ENCODE measurements at places on chromosomes 2 and 18.

DNA sequence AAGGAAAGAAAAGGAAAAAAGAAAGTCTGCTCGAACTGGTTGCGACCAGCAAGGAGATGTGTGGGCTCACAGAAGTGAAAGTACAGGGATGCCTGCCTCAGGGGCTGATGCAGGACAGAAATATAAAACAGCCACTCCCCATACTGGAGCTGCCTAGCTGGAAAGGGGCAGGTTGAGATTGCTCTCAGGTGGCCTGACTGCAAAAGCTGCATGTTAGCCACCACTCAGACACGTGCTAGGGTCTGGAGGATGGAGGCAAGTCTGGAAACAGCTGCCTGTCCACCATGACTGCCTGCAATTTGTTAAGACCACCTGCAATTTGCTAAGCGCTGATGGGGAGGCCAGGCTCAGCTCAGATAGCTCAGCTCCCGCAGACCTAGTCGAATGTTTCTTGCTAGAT lies 17.9 kb downstream of the B3GNT7 start:
- no peak for DNase-seq

DNA sequence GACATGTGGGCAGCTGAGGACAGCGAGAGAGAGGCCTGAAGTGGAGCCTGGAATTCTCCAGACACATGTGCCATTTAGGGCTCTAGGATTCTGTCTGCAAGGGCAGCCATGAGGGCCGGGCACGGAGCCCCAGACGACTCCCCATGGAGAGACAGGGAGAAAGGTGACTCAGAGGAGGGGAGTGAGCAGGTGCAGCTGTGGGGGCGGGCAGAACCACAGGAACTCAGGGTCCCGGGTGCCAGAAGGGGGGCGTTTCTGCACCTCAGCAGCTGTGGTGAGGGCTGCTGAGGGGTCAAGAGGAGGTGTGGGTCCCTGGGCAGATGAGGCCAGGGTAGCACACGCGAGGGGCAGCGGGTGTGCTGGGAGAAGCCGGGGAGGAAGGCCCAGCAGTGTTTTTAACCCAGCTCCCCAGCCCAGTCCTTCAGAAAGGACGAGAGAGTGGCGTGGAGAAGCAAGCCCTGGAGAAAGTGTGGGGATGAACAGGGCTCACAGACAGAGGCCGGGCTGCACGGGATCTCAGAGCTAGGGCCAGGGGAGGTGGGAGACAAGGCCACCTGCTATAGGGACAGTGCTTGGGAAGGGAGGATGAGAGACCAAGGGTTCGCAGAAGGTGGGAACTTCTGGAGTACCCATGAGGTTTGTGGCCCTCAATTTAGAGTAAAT lies 7.6 kb downstream of the GPR17 start:
- no peak for DNase-seq

DNA sequence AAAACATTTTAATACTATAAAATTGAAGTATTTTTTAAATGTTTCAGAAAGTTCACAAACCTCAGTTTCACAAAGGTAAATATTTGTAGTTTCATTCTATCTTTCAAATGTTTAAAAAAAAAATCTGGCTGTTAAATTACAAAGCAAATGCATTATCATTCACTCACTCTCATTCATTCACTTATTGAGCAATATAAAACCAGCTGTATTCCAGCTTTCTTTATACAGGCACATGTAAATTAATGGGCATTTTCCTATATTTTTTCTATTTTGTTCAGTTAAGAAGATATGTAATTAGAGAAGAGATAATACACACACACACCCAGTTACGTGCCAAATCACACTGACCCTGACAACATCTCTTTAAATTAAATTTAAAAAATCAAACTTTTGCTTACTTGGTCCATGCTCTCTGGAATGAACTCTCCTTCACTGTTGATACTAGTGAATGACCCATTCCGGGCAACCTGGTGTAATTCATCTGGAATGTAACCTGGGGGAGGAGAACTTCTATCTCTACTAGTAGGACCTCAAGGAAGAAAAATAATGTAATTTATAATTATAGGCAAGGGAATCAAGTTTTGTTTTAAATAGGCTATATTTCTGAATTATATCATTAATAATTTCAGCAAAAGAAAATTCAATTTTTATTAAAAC lies 32.5 kb upstream of the ERCC3 start:
- no peak for DNase-seq

- DNase-seq, result no peak
Measured at GRCh38 chr18:25283781-25284180, 68.2 kb downstream of the ZNF521 start.

DNA sequence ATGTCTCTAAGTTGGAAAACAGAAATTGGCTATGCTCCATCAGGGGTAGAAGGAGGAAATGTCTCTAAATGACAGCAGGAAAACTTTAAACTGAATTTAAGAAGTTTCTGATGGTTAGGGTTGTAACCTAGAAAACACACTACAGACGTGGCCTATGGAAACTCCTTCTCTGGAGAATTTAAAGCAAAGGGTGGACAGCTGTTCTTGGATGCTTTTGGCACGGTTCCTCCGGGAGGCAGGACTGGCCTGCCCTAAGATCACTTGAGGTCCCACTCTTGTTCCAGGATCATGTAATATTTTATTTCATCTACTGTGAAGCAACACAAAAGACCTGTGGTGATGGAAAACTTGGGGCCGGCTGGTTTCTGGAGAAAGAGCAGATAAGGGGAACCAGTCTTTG lies 77.0 kb downstream of the NRP2 start:
- DNase-seq, result no peak

- no peak for DNase-seq
Measured at GRCh38 chr2:234853729-234854128, 98.1 kb upstream of the SH3BP4 start.

- DNase-seq, result no peak
Measured at GRCh38 chr18:7164323-7165004, 46.9 kb upstream of the LAMA1 start.

DNA sequence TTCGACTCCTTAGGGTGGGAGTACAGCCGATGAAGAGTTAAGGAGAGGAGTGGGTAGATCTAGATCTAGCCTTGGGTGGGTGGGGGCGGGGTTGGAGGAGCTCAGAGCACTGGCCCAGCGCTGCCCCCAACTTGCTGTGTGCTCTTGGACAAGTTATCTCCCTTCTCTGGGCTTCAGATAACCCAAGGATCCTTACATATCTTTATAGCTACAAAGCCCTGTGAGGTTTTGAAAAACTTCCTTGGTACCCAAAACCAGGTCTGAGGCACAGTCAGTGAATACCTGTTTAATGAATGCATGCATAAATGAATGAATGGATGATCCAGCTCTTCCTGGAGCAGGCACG lies 1.3 kb upstream of the ODC1 start:
- no peak for DNase-seq

- no peak for DNase-seq
Measured at GRCh38 chr2:173235947-173236803, 118.5 kb upstream of the CDCA7 start.

DNA sequence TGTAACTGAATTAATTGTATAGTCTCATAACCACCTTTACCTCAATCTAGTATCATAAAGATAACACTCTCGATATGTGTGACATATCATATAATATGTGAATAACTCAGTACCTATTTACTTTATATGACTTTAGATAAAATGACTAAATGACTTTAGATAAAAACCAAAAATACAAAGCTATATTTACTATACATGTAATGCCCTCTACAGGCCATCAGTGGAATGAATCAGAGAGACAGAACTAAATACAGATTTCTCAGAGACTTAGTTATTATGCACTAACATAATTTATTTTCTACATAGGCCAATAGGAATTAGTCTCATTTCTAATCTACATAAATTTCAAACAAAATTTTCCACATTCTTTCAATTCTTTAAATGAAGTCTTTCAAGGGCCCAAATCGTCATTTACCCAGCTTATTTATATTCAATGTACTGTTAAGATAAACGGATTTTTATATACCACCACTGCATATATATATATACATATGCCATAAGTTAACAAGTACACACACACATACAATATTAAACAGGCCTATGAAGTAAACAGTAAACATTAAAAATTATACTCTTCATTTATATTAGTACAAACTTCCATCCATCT lies 219.9 kb downstream of the EXOC6B start:
- no peak for DNase-seq

DNA sequence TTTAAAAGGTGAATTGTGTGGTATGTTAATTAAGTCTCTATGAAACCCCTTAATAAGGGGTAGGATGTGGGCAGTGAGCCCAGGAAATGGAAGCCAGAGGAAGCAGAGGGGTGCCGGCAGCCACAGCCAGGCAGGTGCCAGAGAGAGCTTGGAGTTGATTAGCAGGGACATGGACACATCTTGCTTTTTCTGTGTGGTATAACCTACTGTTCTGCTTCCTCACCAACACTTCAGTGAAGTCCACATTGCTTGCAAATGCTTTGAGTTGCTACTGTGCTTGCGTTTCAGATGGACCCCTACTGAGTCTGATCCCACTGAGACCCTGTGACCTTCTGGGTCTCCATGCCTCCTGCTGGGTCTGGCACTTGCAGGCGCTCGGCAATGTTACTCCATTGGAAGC lies 30.3 kb upstream of the ARHGEF4 start:
- no peak for DNase-seq

DNA sequence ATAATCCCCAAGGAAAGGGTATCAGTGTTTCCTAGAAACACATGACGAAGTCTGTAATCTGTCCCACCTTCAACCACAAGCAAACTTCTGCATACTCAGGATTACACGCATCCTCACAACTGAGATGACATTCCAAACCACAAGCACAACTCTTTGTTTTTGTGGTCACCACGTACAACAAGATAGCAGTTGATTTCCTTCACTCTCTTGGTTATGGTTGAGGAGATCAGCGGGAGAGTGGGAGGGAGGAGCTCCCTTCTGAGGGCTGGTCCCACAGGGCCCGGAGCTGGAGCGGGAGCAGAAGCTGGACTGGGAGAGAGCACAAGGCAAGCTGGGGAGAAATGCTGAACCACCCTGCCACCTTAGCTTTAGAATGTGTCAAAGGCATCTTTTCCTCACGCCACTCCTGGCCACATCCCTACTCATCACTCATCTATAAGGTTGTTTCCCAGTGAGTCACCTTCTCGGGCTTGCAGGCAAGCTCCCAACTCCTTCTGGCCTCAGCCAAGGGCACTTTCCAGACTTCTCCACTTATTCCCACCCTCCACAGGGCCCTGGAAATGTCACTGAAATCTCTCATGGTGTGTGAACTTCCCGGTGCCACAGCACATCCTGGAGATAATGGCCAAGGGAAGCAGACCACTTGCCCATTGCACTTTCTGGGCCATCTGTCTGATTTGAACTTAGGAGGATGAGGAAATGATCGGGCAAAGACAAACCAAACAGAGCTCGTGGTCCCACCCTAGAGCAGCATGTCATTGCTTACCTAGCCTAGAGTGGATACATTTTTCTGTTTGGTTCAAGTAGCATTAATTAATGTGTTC lies 98.9 kb upstream of the LGALSL start:
- DNase-seq, result peak; percentile 3

- DNase-seq, result no peak
Measured at GRCh38 chr2:16317211-16317830, 348.3 kb downstream of the CYRIA start.

- no peak for DNase-seq
Measured at GRCh38 chr2:215031321-215031720, 107.1 kb downstream of the ABCA12 start.

Data from BJ (cell line).